Substantia nigra (tissue), 51 donors: ENCODE measurements at places on chromosomes 11 and 22.

DNA sequence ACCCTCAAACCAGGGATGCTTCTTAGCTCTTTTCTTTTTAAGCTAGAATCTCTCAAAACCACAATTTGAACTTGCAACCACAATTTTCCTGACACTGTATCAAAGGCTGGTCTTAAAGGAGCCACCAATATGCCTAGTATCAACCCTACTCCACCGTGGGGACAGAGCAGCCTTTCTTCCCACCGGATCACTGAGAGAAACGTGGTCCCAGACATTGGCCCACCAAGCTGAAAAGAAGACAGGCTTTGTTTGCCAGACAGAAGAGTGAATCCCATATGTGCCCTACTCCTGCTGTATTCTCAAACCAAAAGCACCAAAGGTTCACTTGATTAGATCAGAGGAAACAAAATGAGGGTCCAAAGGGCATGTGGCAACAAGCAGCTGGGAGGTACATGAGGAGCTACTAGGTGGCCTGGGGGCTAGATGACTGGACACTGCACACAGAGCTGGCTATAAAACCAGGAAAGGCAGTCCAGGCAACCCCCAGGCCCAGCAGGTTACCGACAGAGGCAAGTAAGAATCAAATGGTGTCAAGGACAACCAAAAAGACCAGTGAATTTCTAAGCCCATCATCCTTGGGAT is 3.6 kb upstream of the VWCE start:
- DNase-seq = no peak

- DNase-seq = no peak
Observed at GRCh38 chr11:72245263-72245816, 1.4 kb upstream of the PHOX2A start.

- DNase-seq = no peak
Observed at GRCh38 chr22:33699176-33699575, 221.1 kb downstream of the LARGE1 start.

DNA sequence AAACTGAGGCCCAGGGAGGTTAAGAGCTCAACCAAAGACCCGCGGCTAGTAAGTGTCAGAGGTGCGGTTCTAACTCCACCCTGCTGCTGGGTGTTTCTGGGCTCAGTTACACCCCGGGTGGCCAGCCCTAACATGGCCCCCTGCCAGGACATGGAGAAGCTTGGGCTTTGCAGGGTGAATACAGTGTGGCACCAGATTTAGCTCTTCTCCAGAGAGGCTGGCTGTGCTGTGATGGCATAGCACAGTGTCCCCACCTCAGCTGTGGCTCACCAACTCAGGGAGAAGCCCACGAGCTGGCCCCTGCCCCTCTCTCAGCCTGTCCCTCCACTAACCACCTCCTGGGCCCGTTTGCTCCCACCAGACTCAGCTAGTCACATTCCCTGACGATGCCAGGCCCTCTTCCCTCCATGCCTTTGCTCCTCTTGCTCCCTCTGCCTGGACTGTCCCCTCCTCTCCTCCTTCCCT is 7.0 kb downstream of the UCP3 start:
- DNase-seq = no peak

- DNase-seq = no peak
Observed at GRCh38 chr11:113623114-113623513, 83.0 kb downstream of the TMPRSS5 start.

DNA sequence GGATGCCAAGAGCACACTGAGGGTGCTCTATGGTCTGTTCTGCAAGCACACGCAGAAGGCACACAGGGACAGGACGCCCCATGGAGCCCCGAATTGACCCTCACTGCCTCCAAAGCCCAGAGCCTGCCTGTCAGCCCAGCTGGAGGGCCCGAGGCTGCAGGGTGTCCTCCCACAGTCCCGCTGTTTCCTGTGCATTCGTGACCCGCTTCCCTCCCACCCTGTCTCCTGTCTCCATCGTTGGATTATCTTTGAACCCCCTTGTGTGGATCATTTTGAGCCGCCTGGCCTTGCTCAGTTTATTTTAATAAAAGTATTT is 25.6 kb downstream of the PARVG start:
- DNase-seq = no peak

GRCh38 chr11:12280838-12281565 is 96.4 kb upstream of the PARVA start:
- no peak for DNase-seq

GRCh38 chr11:1373536-1374214 is 16.1 kb upstream of the BRSK2 start:
- DNase-seq = no peak

DNA sequence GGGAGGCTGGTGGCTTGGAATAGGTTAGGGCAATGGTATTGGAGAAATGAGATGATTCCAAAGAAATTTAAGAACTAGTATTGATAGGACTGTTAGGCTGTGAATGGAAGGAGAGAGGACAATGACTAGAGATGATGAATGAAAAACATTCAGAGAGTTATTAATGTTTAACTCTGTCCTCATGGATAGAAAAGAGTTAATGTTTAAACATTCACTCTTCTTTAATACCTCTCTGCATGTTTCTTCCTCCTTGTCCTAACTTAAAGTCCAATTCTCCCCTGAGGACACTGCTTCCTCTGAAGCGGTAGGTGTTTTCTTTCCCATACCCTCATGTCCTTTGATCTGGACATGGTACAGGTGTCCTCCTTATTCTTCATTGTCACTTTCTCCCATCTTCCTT is 13.4 kb downstream of the CHEK1 start:
- DNase-seq = no peak

- DNase-seq = no peak
Observed at GRCh38 chr11:36034551-36035331, 90.9 kb downstream of the LDLRAD3 start.

DNA sequence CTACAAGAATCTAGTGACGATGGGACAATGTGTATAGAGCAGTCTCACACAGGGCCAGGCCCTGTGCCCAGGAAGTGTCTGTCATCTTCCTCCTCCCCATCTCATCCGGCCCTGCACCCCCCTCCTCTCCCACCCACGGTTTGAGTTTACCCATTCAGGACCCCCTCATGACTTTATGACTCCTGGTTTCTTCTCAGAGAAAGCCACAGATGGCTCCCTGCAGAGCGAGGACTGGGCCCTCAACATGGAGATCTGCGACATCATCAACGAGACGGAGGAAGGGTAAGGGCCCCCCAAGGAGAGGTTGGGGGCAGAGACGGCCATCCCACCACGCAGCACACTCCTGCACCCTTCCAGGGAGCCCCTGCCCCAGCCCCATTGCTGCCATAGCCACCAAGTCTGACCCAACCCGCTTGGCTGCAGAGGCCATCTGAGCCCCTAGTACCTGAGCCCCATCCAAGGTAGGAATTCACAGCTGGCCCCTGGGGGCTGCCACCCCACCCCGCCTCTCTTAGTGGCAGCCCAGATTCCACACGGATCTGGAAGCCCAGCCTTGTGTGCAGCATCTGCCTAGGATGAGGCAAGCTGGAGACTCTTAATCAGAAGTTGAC is 18.1 kb downstream of the TOM1 start:
- no peak for DNase-seq

GRCh38 chr11:623349-623869 is 1.3 kb downstream of the CDHR5 start:
- DNase-seq = no peak

- DNase-seq = no peak
Observed at GRCh38 chr11:89420981-89421380, 70.2 kb downstream of the NOX4 start.

DNA sequence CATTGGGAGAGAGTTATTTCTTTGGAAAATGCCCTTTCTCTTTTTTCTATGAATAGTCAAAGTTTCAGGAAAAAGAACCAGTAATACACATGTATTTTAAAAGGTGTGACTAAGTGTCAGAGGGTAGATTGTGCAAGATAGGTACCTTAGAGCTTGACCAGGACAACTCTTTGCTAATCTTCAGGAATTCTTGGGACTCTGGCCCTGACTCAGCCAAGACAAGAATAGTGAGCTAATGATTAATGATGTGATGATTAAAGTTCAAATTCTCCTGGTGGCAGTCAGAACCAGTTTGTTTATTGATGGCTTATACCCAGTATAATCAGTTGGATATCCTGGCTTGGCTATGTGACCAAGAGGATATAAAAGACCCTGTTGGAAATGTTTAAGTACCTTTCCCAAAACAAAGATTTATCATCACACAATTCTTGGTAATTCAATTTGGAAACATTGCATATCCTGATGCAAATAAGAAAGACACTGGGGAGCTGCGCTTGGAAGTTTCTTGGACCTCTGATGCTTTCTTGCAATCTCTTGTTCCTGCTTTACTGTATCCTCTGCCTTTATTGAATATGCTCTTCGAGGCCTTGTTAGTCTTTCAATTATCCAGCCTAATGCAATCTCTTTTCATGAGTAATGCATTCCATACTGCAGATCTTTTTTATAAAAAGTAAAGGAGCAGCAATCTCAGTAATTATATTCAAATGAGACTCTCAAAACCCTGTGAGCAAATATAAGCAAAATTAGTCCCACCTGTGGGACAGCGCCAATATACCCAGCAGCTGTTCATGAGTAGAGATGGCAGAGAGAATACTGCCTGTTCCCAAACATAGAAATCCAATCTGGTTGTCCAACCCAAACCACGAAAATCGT is 48.0 kb upstream of the CEP126 start:
- DNase-seq = no peak

DNA sequence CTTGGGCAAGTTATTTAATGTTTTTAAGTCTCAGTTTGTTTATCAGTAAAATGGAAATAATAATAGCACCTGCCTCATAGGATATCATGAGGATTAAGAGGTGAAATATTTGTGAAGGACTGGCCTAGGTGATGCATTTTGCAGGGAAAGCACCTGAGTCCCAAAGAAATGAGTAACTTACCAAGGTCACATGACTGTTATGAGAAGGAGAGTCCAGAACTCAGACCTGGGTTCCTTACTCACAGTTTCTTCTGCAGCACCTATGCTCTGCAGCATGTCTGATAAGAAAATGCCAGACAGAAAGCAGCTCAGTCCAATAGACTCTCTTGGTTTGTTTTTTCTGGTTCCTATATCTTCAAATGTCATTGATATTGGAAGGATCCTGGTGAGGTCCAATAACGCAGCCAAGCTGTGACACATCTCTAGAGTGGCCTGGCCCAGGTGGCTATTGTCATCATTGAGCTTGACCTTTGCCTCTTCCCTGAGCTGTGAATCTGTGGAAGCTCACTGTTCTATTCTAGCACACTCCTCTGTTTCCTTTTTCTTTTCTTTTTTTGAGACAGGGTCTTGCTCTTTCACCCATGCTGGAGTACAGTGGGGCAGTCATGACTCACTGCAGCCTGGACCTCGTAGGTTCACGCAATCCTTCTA is 174.7 kb upstream of the NAV2 start:
- DNase-seq = no peak

DNA sequence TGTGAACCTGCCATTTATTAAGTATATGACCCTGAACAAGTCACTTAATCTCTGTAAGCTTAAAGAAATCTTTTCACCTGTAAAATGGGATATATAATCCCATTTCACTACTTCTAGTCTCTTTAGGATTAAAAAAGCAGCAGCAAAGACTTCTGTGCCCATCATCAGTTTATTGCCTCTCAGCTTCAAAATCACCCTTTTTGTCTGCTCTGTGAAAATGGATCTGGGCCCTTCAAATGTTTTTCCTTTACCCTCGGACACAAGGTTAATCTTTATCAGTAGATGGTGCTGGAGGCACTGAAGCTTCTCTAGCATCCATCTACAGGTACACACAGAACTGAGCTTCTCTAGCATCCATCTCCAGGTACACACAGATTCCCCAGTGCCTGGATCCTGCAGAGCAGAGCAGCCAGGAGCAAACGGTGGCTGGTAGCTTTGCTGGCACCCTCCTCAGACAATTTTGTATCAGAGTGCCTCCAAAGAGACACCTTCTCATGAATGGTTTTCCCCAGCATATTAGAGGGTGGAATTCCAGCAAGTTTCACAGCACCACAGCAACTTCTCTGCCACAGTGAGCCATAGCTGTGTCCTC is 56.8 kb downstream of the CADM1 start:
- no peak for DNase-seq

DNA sequence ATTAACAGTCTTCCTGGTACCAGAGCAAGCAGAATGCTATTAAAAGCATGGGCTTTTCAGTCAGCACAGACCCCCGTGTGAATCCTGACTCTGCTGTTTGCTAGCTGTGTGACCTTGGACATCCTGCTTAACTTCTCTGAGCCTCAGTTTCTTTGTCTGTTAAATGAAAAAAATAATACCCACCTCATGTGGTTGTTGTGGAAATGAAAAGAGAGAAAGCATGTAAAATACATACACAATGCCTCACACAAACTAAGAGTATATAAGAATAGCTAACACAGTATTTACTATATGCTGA is 39.5 kb downstream of the AHNAK start:
- DNase-seq = no peak

- DNase-seq = no peak
Observed at GRCh38 chr11:112778091-112778876, 182.9 kb upstream of the NCAM1 start.

- no peak for DNase-seq
Observed at GRCh38 chr11:122271137-122271536, 155.1 kb upstream of the BLID start.

DNA sequence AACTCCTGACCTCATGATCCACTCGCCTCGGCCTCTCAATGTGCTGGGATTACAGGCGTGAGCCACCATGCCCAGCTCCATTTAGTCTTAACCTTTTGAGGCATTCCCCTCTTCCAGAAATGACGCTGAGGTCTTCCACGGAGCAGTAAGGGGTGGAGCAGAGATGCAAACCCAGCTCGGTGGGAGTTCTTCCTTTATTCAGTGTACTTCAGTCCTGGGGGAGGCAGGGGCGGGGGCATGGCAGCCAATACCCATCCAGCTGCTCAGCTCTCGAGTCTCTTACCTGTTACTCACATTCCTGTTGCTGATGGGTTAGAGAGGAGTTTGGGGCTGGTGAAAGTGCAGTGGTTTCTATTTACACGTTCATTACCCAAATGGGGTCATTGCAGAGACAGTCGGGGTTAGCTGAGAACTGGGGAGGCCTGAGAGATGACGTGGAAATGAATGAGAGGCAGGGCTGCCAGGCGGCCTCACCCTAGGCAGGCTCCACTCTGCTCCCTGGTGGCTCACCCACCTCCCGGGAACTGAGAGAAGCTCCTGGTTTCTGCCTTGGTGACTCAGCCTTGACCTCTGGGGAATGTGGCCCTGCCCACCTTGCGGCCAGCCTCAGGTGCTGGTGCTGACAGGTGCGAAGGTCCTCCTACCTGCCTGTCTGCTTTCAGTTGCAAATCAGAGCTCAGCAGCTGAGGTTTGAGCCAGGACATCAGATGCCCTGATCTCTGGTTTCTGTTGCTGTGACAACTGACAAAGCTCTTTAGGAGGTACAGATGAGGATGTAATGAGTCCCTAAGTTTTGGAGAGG is 13.4 kb upstream of the ST14 start:
- DNase-seq = no peak
